Dorsolateral prefrontal cortex (tissue), 122 donors: ENCODE measurements at places on chromosomes 1 and 21. TPM values are rescaled to one million over a fixed set of nuclear protein-coding genes. Genes with fewer than 3 reads are reported as not detected.

- no peak for DNase-seq
Measured at GRCh38 chr1:153805886-153806719, 30.9 kb downstream of the SLC27A3 start.

- DNase-seq, result no peak
Measured at GRCh38 chr21:31342348-31342747, 1.7 kb downstream of the TIAM1 start.

DNA sequence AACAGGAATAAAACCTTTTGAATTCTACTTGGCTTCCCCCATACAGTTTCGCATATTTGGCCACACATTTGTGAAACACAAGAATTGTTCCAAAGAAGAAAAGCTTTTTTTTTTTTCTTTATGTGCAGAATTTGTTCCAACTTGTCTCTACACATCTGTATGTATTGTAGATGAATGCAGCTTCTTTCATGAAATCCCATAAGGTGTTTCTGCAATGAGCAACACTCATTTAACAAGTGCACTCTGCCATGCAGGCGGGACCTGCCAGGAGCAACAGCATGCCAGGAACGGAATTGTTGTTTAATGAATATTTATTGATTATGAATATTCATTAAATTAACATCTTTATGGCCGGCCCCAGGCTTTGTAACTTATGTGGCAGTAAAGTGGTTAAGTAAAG lies 1075.0 kb downstream of the TTLL7 start:
- DNase-seq, result no peak

GRCh38 chr1:72177711-72178110 lies 104.6 kb downstream of the NEGR1 start:
- no peak for DNase-seq

DNA sequence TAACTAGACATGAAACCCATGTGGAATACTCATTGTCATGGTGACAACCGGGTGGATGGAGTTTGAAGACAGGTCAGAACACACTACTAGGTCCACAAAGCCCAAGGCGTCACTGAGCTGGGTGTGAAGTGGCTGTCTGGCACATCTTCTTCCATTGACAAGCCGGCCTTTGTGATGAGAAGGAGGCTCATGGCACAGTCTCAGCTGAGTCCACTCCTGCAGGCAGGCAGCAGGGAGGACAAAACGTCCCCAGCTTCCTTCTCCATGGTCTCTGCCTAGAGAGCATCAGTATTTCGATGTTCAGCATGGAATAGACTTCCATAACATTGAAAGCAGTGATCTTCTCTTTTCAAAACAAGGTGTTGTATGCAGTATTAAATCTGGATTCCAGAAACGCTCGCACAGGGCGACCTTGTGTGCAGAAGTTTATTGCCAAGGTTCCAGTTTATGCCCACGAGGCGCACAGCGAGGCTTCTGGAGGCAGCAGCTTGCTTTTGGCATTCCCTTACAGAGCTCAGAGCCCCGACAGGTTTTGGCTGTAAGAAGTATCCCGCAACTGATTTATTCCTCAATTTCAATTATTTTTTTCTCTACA lies 104.2 kb downstream of the SIM2 start:
- peak; percentile 71 for DNase-seq

- no peak for DNase-seq
Measured at GRCh38 chr21:44575307-44576024, 1.9 kb downstream of the KRTAP10-4 start.

DNA sequence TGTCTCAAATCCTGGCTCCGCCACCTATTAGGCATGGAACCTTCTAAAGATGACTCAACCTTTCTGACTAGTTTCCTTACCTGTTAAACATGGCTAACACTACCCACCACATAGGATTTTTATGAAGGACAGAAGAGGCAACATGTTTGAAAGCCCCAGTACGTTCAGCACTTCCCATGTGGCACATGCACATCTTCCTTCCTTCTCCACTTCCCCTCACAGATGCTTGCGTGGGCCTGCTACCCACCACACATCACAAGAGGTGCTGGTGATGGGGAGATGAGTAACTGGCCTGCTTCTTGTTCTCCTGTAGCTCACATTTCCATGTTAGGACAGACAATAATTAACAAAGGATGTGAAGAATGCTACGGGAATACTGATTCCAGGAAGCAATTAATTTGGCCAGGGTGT lies 7.1 kb downstream of the ZBTB21 start:
- no peak for DNase-seq

GRCh38 chr1:221078260-221078965 lies 199.2 kb downstream of the HLX start:
- no peak for DNase-seq

- no peak for DNase-seq
Measured at GRCh38 chr1:23050201-23050600, 30.9 kb downstream of the KDM1A start.

DNA sequence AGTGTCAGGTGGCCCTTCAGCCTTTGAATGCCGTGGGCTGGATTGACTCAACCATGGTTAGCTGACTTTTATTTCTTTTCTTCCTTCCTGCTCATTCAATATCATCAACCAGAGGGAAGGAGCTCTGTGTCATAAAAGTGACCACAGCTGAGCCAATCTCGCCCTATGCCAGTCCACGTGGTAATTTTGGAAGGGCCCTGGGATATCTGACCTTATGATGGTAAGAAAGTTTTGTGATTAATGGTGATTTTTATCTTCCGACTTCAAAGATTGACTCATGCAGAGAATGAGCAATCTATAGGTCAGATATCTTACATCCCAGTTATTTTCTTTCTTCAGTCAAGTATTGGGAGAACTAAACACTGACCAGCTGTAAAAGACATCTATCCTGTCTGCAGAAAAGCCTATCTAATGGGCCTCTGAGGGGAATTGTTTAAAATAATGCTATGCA lies 170.3 kb downstream of the ZC3H11B start:
- no peak for DNase-seq

- no peak for DNase-seq
Measured at GRCh38 chr1:110928191-110928590, 35.5 kb downstream of the LRIF1 start.

DNA sequence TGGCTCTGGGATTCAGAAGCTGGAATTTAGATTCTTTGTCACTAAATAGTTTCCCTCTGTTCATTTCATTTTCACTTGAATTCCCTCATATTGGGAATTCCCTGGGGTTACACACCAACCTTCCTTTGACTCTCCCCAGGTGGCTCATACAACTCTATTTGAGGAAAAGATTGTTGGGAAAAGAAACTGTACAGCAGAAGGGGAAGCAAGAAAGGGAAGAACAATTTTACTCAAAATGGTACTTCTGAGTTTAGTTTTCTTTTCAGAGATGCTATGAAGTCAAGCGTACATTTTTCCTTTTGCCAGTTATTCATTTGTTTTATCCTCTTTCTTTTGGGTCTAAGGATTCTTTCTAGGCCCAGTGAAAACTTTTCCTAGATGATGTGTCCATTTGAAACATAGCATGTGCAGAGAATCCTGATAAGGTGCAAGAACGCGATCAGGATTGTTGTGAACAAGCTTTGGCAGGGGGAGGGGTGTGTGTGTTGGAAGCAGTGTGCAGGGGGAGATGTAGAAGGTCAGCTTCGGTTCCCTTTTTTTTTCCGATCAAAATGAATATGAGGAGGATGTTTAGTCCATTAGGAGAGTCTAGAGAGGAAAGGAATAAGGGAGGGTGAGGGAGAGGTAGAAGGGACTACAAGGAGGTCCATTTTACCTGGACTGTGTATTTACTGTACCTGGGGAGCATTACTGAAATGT lies 26.8 kb upstream of the CD1D start:
- no peak for DNase-seq

DNA sequence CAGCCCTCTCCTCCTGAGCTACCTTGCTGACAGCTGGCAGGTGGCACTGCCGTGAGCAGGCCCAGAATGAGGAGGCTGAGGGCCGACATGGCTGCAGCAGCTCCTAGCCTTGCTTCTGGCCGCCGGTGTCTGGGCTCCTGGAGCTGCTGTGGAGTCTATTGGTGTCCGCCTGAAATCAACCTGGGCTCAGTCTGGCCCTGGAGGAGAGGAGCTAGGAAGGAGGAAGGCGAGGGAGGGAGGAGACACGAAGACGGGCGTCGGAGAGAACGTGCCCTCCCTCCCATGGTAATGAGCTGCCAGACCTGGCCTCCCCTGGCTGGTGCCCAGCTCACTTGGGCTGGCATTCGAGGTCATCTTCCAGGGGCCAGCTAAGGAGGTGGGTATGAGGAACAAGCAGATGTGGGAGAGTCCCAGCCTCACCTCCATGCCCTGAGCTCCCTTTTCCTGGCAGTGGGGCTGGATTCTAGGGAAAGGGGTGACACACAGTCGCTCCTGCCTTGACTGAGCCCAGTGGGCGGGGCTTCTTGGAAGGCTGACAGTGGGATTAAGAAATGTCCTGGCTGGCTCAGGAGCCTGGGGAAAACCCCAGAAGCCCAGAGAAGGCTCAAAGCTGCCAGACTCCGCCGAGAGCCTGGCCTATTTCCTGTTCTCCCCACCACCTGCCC lies at the start of gene PDZK1IP1:
Gene PDZK1IP1, minus strand, starts transcription at position 193 of the 665 bp plus-strand sequence. Its CDS starts 104 bp downstream, at position 89.
- peak; percentile 40 for DNase-seq

GRCh38 chr1:175394739-175395138 lies 202.2 kb upstream of the KIAA0040 start:
- no peak for DNase-seq

DNA sequence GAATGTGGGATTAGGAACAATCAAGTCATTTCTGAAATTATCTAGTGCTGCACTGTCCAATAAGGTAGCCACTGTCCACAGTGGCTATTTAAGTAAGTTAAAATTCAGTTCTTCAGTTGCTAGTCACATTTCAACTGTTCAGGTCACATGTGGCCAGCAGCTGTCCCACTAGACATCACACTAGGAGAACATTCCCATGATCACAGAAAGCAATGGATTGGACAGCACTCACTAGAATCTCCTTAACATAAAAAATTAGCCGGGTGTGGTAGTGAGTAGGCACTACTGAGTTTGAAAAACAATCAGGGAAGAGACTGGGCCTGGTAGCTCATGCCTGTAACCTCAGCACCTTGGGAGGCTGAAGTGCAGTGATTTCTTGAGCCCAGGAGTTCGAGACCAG lies 33.6 kb downstream of the NUP133 start:
- DNase-seq, result no peak

- no peak for DNase-seq
Measured at GRCh38 chr1:21585037-21585436, 75.8 kb downstream of the ALPL start.

DNA sequence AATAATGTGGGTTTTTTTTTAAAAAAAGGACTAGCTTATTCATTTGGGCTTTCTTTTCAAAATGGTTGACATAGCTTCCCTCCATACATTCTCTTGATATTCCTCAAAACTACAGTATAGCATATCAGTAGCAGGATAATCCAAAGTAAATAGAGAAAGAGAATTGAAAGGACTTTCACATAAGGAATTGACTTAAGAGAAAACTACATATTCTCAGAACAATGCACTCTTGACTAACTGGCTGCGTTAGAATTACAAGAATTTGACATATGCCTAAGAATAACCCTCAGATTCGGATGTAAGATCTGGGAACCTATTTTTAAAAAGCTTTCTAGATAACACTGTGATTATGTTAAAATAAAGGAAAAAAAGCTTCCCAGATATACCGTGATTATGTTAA lies 3.1 kb downstream of the PRKAB2 start:
- no peak for DNase-seq

- DNase-seq, result no peak
Measured at GRCh38 chr1:223827193-223827663, 18.5 kb downstream of the TP53BP2 start.

GRCh38 chr1:94883691-94884090 lies 43.2 kb downstream of the CNN3 start:
- no peak for DNase-seq

- DNase-seq, result no peak
Measured at GRCh38 chr1:57357462-57357861, 66.4 kb downstream of the DAB1 start.

DNA sequence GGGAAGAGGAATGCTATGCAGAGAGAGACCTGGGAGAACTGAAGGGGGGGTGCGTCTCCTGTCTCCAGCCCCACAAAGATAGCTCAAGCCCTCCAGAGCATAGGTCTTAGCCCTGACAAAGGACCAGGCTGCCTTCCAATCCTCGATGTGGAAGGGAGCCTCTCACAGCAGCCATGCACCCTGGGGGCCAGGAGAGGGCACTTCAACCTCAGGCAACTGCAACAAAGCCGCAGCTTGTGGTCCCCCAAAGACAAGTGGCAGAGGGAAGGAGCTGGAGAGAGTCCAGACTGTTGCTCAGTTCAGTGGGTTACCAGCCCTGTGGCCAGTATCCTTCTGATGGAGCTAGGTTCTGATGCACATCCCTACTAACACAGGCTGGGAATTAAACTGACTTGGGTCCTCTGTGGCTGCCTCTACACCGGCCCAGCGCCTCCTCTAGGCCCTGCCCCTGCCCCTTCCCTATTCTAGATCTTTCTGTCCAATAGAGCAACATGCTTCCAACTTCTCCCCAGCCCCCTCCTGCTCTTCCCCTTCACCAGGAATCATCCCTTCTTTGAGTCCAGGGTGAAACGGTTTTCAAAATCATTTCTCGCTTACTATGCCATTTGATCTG lies 100.7 kb upstream of the SPATA6 start:
- DNase-seq, result peak; percentile 76

GRCh38 chr1:70509996-70510876 lies 99.2 kb downstream of the CTH start:
- no peak for DNase-seq

GRCh38 chr1:100328133-100328532 lies 24.2 kb upstream of the CDC14A start:
- no peak for DNase-seq

- peak; percentile 40 for DNase-seq
Measured at GRCh38 chr1:111203681-111204200, 3.3 kb upstream of the DENND2D start.

- DNase-seq, result no peak
Measured at GRCh38 chr1:41523949-41524675, 39.6 kb upstream of the EDN2 start.

- no peak for DNase-seq
Measured at GRCh38 chr1:156961709-156962108, 41.3 kb downstream of the LRRC71 start.

- no peak for DNase-seq
Measured at GRCh38 chr1:62722796-62723195, 34.6 kb upstream of the DOCK7 start.

CYP4A22 gene
- total RNA-seq, result 0.25 TPM

ANKRD35 gene
- total RNA-seq, result 6.9 TPM

DSCAM gene
- 23.2 TPM for total RNA-seq

IL10 gene
- total RNA-seq, result not detected

CCDC30 gene
- 30.3 TPM for total RNA-seq

RGS7 gene
- total RNA-seq, result 73.0 TPM

SPEN gene
- total RNA-seq, result 108 TPM

ANKRD45 gene
- total RNA-seq, result 11.1 TPM

EFNA3 gene
- total RNA-seq, result 23.9 TPM

SPRR2F gene
- total RNA-seq, result not detected

LRRC39 gene
- total RNA-seq, result 5.1 TPM

GNG5 gene
- 36.6 TPM for total RNA-seq

PLA2G2C gene
- not detected for total RNA-seq
